ENCODE measurements at places on chromosomes 2 and 18. TPM values are rescaled to one million over a fixed set of nuclear protein-coding genes. Genes with fewer than 3 reads are reported as not detected.

Gene LIPG
- total RNA-seq = 0.19 TPM

Gene CHRNG
- total RNA-seq = not detected

- H3K4me1 ChIP-seq = no peaks in the 10 kb centered on the region
- no peak for DNase-seq
- no peaks in the 10 kb centered on the region for H3K36me3 ChIP-seq
- H3K27me3 ChIP-seq = peaks cover 25% of the 10 kb centered on the region
These were observed 102.6 kb upstream of the DAPL1 start for GRCh38 chr2:158692372-158693103.

Gene ELAC1
- total RNA-seq = 8.2 TPM

- H3K36me3 ChIP-seq = no peaks in the 10 kb centered on the region
- peaks cover 31% of the 10 kb centered on the region for H3K27me3 ChIP-seq
- no peak overlapping the region for H3K27ac ChIP-seq
- peaks cover 18% of the 10 kb centered on the region for H3K4me1 ChIP-seq
- H3K4me3 ChIP-seq = peak overlapping the region; percentile 71
These were observed 1.3 kb upstream of the TBC1D8 start for GRCh38 chr2:101152272-101153076.

- H3K36me3 ChIP-seq = no peaks in the 10 kb centered on the region
- H3K4me3 ChIP-seq = no peak overlapping the region
- H3K4me1 ChIP-seq = no peaks in the 10 kb centered on the region
- peaks cover 55% of the 10 kb centered on the region for H3K27me3 ChIP-seq
- no peak for DNase-seq
- H3K27ac ChIP-seq = no peak overlapping the region
These were observed 71.3 kb downstream of the MDH1 start for GRCh38 chr2:63660060-63660459.

Gene HOXD10
- not detected for total RNA-seq

Gene UGT1A3
- total RNA-seq = not detected

DNA sequence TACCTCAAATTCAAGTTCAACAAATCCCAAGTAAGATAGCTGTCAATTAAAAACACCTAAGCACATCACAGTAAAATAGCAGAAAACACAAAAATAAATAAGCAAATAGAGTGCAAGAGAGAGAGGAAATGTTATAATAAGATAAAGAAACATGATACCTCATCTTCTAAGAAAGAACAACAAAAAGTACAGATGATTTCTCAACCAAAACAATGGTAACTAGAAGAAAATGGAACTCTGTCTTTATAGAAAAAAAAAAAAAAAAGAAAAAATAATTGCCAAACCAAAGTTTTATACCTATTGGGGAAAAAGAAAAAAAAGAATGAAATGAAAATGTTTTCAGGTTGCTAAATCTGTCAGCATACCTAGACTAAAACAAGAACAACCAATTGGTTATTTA, 1253.5 kb upstream of the CDH2 start:
- H3K27ac ChIP-seq = no peak overlapping the region
- no peak for DNase-seq
- H3K4me1 ChIP-seq = no peaks in the 10 kb centered on the region
- no peaks in the 10 kb centered on the region for H3K36me3 ChIP-seq
- H3K27me3 ChIP-seq = no peaks in the 10 kb centered on the region
- no peak overlapping the region for H3K4me3 ChIP-seq

- no peaks in the 10 kb centered on the region for H3K36me3 ChIP-seq
- no peak for DNase-seq
- peaks cover 30% of the 10 kb centered on the region for H3K27me3 ChIP-seq
These were observed 3.5 kb upstream of the IL1B start for GRCh38 chr2:112840068-112840445.

Gene SRBD1
- total RNA-seq = 25.4 TPM

DNA sequence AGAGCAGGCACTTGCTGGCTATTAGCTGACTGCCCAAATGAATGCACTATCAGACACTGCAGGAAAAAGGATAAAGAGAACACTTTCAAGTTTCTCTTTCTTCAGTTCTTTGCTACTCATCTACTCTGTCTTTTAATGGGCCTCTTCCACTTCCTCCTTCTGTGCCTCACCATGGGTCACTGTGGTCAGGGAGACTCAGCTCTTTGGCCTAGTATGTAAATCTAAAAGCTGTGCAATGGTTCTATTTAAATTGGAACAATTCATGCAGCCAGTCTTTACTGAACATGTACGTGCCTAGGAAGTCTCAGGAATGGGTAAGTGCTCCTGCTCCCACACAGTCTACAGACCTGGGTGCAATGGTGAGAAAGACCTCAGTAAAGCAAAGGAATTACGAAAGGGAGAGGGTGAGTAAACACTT, 79.1 kb upstream of the DNMT3A start:
- no peak for DNase-seq
- peaks cover 12% of the 10 kb centered on the region for H3K36me3 ChIP-seq
- no peaks in the 10 kb centered on the region for H3K27me3 ChIP-seq
- H3K27ac ChIP-seq = peak overlapping the region; percentile 32

DNA sequence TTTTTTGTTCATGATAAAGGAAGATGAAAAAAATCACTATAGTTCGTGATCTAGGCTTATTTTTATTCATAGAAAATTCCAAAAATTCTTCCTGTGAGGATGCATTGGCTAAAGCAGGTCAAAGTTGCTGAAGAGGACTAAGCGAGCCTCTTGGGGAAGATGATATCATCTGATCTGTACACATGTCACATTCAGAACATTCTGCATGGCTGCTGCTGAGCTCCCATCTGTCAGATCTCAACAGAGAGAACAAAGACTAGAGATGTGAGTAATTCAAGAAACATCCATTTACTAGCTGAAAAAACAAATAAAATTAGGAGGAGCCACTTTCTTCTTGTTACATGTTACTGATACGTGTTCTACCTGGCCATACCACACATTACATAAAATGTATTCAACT, 518.6 kb upstream of the FSIP2 start:
- no peaks in the 10 kb centered on the region for H3K4me1 ChIP-seq
- no peaks in the 10 kb centered on the region for H3K27me3 ChIP-seq
- H3K4me3 ChIP-seq = no peak overlapping the region
- peaks cover 4% of the 10 kb centered on the region for H3K36me3 ChIP-seq
- no peak overlapping the region for H3K27ac ChIP-seq

Gene SRD5A2
- total RNA-seq = not detected

GRCh38 chr2:107132070-107132469, 246.1 kb upstream of the ST6GAL2 start:
- no peaks in the 10 kb centered on the region for H3K36me3 ChIP-seq
- no peak for DNase-seq
- H3K27me3 ChIP-seq = no peaks in the 10 kb centered on the region
- no peak overlapping the region for H3K27ac ChIP-seq
- no peak overlapping the region for H3K4me3 ChIP-seq

DNA sequence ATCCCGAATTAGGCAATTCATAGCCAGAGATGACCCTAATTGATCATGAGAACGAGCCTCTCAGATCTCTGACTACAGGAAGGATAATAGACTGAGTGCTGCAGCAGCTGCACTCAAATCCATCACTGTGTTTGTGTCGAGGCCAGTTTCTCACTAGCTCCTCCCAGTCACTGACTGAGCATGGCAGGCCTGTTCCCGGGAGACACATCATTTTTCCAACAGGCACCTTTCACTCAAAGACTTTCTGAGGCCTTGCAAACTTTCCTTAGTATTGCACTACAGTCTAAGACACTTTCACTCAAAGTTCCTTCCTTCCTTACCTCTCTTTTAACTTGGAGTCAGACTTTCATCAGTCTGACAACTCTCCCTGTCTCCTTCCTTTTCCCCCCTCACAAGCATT, 13.7 kb downstream of the SOS1 start:
- peaks cover 41% of the 10 kb centered on the region for H3K4me1 ChIP-seq
- no peaks in the 10 kb centered on the region for H3K36me3 ChIP-seq
- no peak for DNase-seq
- no peak overlapping the region for H3K4me3 ChIP-seq
- H3K27ac ChIP-seq = peak overlapping the region; percentile 5

DNA sequence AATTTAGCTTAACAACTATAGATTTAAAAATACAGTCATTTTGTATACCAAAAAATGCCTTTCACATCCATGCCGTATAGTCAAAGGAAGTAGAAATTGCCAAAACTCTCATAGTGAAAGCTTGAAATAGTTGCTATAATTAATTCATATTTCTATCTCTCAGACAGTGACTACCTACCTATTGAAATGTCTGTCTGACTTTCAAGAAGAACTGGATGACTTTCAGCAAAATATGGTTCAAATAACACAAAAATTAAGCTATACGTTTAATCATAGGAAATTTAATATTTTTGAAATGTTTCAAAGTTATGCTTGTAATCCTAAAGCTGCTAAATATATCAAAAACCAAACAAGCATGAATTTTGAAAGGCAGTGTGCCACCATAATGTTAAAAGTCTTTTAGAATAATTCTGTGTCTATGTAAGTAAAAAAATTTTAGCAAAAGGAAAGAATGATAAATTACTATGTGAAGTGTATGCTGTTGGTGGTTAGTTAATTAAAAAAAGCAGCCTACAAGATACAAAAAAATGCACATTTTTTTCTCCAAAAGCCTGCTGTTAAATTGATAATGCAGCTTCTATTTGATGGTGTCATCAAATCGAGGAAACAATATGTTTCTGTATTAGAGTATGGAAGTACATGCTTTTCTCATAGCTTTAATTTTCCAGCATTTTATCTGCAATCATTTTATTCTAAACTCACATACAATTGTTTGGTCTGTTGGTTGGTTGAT, 57.7 kb upstream of the ST6GAL2 start:
- no peaks in the 10 kb centered on the region for H3K36me3 ChIP-seq
- H3K27me3 ChIP-seq = no peaks in the 10 kb centered on the region
- no peak for DNase-seq
- no peaks in the 10 kb centered on the region for H3K4me1 ChIP-seq

- H3K27ac ChIP-seq = no peak overlapping the region
- H3K27me3 ChIP-seq = peaks cover 6% of the 10 kb centered on the region
These were observed 70.5 kb downstream of the VSNL1 start for GRCh38 chr2:17611036-17611435.

Gene TBR1
- 0.05 TPM for total RNA-seq

GRCh38 chr2:144466637-144467036, 53.3 kb downstream of the ZEB2 start:
- peaks cover 74% of the 10 kb centered on the region for H3K4me1 ChIP-seq
- no peaks in the 10 kb centered on the region for H3K27me3 ChIP-seq
- DNase-seq = no peak
- no peak overlapping the region for H3K4me3 ChIP-seq
- H3K36me3 ChIP-seq = peaks cover 23% of the 10 kb centered on the region
- no peak overlapping the region for H3K27ac ChIP-seq

DNA sequence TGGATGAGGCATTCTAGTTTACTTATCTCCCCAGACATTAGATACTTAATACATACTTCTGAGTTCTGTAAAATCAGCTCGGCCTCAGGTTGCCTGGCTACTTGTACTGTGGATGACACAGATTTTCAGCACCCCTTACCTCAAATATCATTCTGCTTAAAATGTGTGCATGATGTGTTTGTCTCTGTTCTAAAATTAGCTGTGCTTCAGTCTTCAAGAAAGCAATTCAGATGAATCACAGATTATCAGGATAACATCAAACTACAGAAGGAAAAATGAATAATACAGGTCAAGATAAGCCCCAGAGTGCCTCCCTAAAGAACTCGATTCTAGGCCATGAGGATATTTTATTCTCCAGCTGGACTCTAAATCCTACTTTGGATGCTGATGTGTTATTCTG, 21.3 kb upstream of the MAPRE2 start:
- no peak overlapping the region for H3K27ac ChIP-seq
- no peak for DNase-seq
- H3K36me3 ChIP-seq = no peaks in the 10 kb centered on the region
- no peaks in the 10 kb centered on the region for H3K4me1 ChIP-seq

- DNase-seq = no peak
- H3K27me3 ChIP-seq = no peaks in the 10 kb centered on the region
- no peaks in the 10 kb centered on the region for H3K4me1 ChIP-seq
- no peak overlapping the region for H3K27ac ChIP-seq
- H3K36me3 ChIP-seq = no peaks in the 10 kb centered on the region
These were observed 6.0 kb upstream of the FAM117B start for GRCh38 chr2:202628646-202629198.

Gene TWIST2
- total RNA-seq = not detected

DNA sequence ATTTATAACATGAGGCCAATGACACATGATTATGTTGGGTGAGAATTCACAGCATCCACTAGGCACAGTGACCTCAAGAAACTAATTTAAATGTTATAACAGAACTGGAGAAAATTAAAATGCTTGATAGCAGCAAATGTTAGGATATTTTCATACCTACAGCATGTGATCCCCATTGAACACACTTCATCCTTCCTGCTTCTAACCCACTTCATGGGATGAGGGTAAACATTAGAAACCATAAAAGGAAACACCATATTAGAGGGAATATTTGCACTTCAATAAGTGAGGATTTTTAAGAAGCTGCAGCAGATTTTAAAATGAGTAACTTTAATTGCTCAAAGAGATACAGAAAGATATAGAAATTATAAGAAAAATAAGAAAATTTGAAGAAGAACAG, 117.1 kb downstream of the FSHR start:
- no peaks in the 10 kb centered on the region for H3K36me3 ChIP-seq
- no peak for DNase-seq
- no peak overlapping the region for H3K4me3 ChIP-seq

DNA sequence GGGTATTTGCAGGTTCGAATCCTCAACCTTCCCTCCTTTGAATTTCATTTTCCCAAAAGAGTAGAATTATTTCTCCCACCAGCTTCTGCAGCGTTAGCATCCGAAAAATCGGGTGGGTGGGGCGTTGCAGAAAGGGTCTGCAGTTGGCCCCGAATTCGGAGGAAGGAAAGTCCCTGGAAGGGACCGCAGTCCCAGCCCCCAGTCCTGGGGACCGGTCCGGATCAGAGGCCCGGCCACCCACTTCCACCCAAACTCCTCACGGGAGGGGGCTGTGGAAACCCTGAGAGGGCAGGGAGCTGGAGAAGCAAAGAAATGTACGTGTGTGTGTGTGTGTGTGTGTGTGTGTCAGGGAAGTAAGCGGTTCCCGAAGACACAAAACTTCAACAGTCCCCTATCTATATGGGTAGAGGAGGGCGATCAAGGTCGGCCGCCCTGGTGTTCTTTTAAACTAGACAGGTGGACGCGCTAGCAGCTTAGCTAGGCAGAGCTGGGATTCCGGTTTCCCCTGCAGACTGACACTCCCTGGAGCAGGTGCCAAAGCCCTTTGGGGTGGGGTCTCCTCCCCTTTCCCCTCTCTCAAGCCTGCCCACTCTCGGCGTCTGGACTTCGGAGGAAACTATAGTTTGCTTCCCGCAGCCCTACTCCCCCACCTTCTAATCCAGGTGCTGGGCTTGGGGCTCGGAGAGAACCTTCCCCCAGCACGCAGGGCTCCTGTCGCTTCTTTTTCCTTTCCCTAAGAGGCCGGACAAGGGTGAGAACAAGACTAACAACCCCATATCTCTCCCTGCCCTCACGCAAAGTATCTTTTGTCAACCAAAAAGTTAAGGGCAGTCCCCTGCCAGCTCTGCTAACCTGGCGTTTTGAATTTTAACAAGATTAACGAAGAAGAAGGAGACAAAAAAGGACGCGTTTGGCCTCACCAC, 4.8 kb upstream of the ONECUT2 start:
- H3K27ac ChIP-seq = peak overlapping the region; percentile 74
- peak overlapping the region; percentile 73 for H3K4me3 ChIP-seq
- DNase-seq = no peak
- H3K27me3 ChIP-seq = peaks cover 74% of the 10 kb centered on the region
- peaks cover 14% of the 10 kb centered on the region for H3K4me1 ChIP-seq
- peaks cover 15% of the 10 kb centered on the region for H3K36me3 ChIP-seq
